Vagina (tissue), 2 donors: ENCODE measurements at places on chromosomes 12 and 14.

DNA sequence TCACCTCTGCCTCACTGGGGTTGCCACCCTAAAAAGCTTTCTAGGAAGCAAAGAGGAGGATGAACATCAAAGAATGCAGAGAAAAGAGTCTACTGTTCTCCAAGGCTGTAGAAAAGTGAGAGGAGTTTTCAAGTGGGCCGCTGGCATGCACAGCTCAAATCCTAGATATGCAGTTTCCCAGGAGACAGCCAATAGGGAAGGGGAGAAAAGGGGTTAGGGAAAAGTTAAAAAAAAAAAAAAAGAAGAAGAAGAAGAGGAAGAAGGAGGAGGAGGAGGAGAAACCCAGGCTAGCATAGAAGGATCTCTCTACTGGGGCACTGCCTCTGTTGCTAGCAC, 682 bp downstream of the BATF start:
- H3K36me3 ChIP-seq = no peaks in the 10 kb centered on the region
- H3K27ac ChIP-seq = peak overlapping the region; percentile 63
- DNase-seq = no peak
- H3K4me1 ChIP-seq = peaks cover 5% of the 10 kb centered on the region
- H3K4me3 ChIP-seq = no peak overlapping the region
- no peaks in the 10 kb centered on the region for H3K27me3 ChIP-seq

DNA sequence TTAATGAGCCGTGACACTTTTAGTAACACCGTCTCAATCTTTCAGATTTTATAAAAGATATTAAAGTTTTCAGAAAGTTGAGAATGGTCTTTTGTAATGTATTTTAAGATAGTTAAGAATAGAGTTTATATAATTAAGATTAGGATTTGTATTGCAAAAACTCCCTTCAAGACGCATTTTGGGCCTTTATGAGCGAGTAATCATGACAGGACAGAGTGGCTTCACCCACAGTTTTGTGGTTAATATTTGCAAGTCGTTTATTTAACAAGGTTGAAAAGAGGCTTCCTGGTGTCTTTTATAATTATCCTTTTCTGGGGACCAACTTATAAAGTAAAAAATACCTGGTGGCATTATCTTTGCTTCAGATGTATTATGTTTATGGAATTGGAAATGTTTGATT, 44.0 kb downstream of the TRAF3 start:
- H3K27ac ChIP-seq = no peak overlapping the region
- DNase-seq = no peak
- H3K27me3 ChIP-seq = no peaks in the 10 kb centered on the region

- H3K27ac ChIP-seq = no peak overlapping the region
- no peaks in the 10 kb centered on the region for H3K4me1 ChIP-seq
- no peak overlapping the region for H3K4me3 ChIP-seq
Measured at GRCh38 chr12:108930756-108931155, 50.9 kb downstream of the DAO start.

DNA sequence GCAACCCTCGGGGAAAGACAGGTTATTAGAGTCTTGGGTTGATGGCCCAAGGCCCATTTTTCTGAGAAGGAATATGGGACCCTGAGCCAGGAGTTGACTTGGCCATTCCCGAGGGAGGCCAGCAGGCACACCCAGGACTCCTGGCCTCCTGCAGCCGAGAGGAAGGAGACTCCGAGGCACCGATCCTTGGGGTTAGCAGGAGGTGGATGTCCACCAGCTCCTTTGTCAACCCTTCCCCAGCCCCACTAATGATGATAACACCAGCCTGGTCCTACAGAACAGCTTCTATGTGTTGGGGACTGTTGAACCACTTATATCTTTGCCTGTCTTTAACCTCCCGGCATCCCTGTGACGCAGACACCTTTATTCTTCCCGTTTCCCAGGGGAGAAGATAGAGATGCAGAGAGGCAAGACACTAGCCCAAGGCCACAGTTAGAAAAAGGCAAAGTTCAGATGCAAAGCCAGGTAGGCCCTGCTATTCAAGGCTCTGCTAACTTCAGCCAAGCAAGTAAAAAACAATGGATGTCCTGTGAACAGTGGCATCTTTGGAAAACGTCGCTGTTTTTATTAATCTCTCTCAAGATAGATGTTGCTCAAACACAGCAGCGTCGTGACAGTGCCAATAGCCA, 767.3 kb upstream of the TBX3 start:
- H3K36me3 ChIP-seq = no peaks in the 10 kb centered on the region
- H3K27me3 ChIP-seq = no peaks in the 10 kb centered on the region
- H3K4me3 ChIP-seq = peak overlapping the region; percentile 45
- peak; percentile 49 for DNase-seq
- no peak overlapping the region for H3K27ac ChIP-seq
- H3K4me1 ChIP-seq = peaks cover 12% of the 10 kb centered on the region

GRCh38 chr14:93713726-93714405, 74.4 kb downstream of the PRIMA1 start:
- H3K4me1 ChIP-seq = no peaks in the 10 kb centered on the region

GRCh38 chr12:33771889-33772288, 250.4 kb upstream of the ALG10 start:
- no peaks in the 10 kb centered on the region for H3K27me3 ChIP-seq

DNA sequence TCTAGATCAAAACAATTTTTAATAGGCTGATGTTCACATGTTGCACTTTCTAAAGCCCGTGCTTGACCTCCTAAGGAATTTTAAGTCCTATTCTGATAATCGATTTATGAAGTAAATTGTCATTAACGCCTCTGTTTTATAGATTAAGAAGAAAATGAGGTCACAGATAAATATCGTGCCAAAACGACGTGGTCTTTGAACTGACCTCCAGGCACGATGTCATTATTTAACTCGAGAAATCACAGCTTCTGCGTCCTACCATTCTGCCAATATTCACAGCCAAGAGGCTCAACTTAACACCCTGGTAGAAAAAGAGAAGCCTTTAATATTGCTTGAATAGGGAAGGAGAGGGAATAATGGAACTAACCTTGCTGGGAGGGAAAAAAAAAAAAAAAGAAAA, 888 bp upstream of the EEA1 start:
- no peaks in the 10 kb centered on the region for H3K36me3 ChIP-seq
- H3K4me3 ChIP-seq = peak overlapping the region; percentile 82

DNA sequence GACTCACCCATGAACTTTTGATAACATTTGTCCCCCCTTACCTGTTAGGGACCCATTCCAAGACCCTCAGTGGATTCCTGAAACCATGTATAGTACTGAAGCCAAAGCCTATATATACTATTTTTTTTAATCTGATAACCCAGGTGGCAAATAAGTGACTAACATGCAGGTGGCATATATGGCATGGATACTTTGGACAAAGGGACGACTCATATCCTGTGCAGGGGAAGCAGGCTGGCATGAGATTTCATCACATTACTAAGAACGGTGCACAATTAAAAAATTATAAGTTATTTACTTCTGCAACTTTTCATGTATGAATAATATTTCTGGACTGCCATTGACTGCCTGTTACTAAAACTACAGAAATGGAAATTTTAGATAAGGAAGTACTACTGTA, 880.1 kb upstream of the FBXO33 start:
- no peaks in the 10 kb centered on the region for H3K36me3 ChIP-seq
- H3K27ac ChIP-seq = no peak overlapping the region
- no peak for DNase-seq
- H3K4me3 ChIP-seq = no peak overlapping the region

GRCh38 chr14:22380571-22381407, 208.2 kb downstream of the DAD1 start:
- no peaks in the 10 kb centered on the region for H3K36me3 ChIP-seq
- no peaks in the 10 kb centered on the region for H3K4me1 ChIP-seq
- no peak for DNase-seq
- no peaks in the 10 kb centered on the region for H3K27me3 ChIP-seq
- H3K4me3 ChIP-seq = no peak overlapping the region

DNA sequence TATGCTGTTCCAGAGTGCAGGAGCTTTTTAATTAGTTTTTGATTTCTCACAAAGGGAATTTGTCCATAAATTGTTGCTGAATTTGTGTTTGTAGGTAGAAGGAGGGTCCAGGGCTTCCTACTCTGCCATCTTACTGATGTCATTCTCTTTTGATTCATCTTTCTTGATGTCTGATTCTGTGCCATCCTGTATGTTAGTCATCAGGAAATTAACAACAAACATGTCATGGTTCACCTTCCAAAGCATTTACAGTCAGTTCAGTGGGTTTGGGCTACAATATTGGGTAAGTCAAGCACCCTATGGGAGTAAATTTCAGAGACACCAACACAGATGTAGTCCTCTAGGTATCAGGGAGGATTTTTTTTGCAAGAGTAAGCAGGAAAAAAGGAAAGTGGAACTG, 135.2 kb upstream of the SLC38A2 start:
- H3K27ac ChIP-seq = no peak overlapping the region
- H3K4me3 ChIP-seq = no peak overlapping the region

- H3K27ac ChIP-seq = no peak overlapping the region
- H3K4me1 ChIP-seq = no peaks in the 10 kb centered on the region
- no peaks in the 10 kb centered on the region for H3K36me3 ChIP-seq
- no peaks in the 10 kb centered on the region for H3K27me3 ChIP-seq
Measured at GRCh38 chr12:116856729-116857128, 24.5 kb downstream of the HRK start.

- peak overlapping the region; percentile 46 for H3K27ac ChIP-seq
- no peaks in the 10 kb centered on the region for H3K36me3 ChIP-seq
- no peaks in the 10 kb centered on the region for H3K27me3 ChIP-seq
- no peak for DNase-seq
- no peak overlapping the region for H3K4me3 ChIP-seq
- H3K4me1 ChIP-seq = peaks cover 7% of the 10 kb centered on the region
Measured at GRCh38 chr12:100987552-100988521, 193.3 kb downstream of the ANO4 start.

- H3K4me1 ChIP-seq = no peaks in the 10 kb centered on the region
- DNase-seq = no peak
- no peak overlapping the region for H3K27ac ChIP-seq
- no peaks in the 10 kb centered on the region for H3K27me3 ChIP-seq
Measured at GRCh38 chr12:59820594-59821011, 224.8 kb downstream of the SLC16A7 start.

DNA sequence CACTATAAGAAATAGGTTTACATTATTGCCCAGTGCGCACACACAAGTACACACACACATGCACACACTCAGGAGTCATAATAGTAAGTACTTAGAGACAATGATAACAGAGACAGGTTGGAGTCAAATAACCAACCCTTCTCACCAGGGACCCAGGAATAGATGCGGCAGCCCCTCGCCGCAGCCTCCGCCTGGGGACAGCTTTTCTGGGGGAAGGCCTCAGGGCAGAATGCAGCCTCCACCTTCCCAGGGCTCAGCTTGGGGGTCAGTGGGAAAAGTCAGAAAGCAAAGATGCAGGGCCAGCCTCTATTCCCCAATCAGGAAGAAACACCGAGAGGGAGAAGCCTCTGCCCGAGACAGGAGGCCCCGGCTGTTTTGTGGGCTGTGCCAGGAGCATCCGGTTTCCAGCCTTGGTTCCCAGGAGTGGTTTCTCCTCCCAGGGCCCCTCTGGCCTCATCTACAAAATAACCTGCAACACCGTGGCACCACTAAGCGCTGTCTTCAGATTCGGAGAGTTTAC, 23.4 kb upstream of the EIF5 start:
- H3K36me3 ChIP-seq = no peaks in the 10 kb centered on the region
- no peaks in the 10 kb centered on the region for H3K27me3 ChIP-seq

DNA sequence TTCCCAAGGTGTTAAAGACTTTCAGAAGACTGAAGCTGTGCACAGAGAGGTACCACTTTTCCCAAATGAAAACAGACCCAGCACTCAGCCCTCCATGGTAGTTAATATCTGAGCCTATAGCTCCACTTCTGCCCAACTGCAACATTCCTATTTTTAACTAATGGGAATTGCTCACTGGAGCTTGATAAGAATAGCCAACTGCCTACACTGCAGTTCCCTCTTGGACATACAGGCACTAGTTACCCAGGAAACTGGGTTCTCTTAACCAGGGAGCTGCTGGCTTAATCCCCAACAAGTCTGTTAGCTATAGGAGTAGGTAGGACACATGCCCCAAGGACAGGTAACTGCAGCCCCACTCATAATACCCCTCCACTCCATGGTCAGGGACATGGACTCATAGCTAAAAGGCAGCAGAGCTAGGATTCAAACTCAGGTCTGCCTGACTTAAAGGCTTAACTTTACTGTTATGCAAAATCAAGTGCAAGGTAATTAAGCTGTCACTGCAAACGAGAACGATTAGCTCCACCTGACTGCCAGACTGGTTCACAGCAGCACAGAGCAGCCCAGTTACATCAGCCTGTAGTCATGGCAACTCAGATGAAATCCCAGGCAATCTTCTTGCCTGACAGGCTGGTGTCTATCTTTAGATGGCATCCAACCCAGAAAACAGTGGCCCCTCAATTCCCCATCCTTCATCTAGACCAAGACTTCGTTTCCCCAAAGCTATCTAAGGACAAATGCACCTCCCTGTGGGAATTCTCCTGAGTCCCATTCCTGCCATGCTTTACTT, 77.1 kb upstream of the ACTN1 start:
- no peak overlapping the region for H3K27ac ChIP-seq
- H3K27me3 ChIP-seq = no peaks in the 10 kb centered on the region
- H3K4me1 ChIP-seq = peaks cover 17% of the 10 kb centered on the region
- DNase-seq = no peak

GRCh38 chr12:80849337-80849736, 88.4 kb downstream of the LIN7A start:
- H3K27ac ChIP-seq = no peak overlapping the region
- no peaks in the 10 kb centered on the region for H3K36me3 ChIP-seq

GRCh38 chr12:107053709-107054108, 39.6 kb downstream of the CRY1 start:
- H3K27ac ChIP-seq = no peak overlapping the region
- no peaks in the 10 kb centered on the region for H3K27me3 ChIP-seq
- no peak for DNase-seq
- H3K4me1 ChIP-seq = peaks cover 25% of the 10 kb centered on the region
- no peaks in the 10 kb centered on the region for H3K36me3 ChIP-seq
- no peak overlapping the region for H3K4me3 ChIP-seq

DNA sequence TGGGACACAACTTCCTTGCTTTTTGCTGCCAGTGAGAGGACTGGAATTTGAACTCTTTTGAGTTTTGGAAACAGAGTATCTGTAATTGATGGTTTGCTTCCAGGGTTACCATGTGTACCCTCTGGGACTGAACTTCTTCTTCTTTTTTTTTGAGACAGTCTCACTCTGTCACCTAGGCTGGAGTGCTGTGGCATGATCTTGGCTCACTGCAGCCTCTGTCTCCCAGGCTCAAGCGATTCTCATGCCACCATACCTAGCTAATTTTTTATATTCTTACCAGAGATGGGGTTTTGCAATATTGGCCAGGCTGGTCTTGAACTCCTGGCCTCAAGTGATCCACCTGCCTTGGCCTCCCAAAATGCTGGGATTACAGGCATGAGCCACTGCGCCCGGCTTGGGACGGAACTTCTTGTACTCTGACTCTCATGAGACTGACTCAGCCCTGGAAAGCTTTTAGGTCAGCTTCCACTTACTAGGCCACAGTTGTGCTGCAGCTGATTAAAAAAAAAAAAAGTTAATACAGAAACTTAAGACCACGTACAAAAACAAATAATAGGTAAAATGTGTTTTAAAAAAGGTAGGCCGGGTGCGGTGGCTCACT, 15.8 kb downstream of the SEL1L start:
- H3K4me3 ChIP-seq = no peak overlapping the region
- no peak for DNase-seq
- H3K36me3 ChIP-seq = no peaks in the 10 kb centered on the region
- H3K27me3 ChIP-seq = no peaks in the 10 kb centered on the region
- H3K4me1 ChIP-seq = peaks cover 14% of the 10 kb centered on the region
